LoVo (cell line): ENCODE measurements at places on chromosomes 2 and 18.

DNA sequence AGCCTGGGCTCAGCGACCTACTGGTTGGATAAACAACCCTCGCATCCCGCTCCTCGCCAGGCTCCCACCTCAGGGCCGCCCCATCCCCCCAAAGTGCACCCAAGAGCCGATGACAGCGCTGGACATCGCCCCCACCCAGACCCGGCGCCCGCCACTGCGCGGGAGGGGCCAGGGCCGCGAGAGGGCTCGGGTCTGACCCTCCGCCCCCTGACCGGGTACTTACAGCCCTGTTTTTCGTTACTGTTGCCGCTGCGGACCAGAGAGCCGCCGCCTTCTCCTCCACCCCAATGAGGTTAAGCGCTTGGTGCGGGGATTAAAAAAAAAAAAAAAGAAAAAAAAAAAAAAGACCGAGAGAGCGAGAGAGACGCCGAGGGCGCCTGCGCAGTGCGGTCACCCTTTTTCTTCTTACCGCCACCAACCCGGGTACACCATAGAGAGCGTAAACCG is at the start of gene CLASP1:
Gene CLASP1, minus strand, starts transcription at position 314 of the 447 bp plus-strand sequence. CDS start 43,567 bp downstream, outside the sequence.
- DNase-seq = peak; percentile 97

GRCh38 chr2:218075975-218076811 is 7.1 kb downstream of the RUFY4 start:
- no peak for DNase-seq

- no peak for DNase-seq
Measured at GRCh38 chr2:188596054-188596453, 304.4 kb downstream of the GULP1 start.

- DNase-seq = no peak
Measured at GRCh38 chr2:144520756-144521487, 1.0 kb upstream of the ZEB2 start.

DNA sequence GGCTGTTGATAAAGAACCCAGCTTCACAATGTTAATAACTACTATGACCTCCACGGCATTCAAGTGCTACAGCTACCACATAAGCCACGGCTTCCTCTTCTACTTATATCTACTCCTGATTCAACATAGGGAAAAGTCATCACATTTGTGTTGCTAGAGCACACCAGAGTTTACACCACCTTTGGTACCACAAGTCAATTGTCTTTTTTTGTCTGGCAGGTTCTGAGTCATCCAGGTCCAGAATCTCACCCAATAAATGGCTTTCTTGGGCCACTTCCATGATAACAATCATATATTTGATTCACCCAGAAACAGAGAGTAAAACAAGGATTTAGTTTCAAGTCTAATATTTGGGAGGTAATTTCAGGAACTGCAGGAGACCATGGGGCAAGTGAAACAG is 480.2 kb downstream of the TMX3 start:
- DNase-seq = no peak

- no peak for DNase-seq
Measured at GRCh38 chr2:159232456-159233170, 53.9 kb downstream of the WDSUB1 start.

GRCh38 chr18:69958422-69958821 is 10.7 kb upstream of the CD226 start:
- DNase-seq = no peak

DNA sequence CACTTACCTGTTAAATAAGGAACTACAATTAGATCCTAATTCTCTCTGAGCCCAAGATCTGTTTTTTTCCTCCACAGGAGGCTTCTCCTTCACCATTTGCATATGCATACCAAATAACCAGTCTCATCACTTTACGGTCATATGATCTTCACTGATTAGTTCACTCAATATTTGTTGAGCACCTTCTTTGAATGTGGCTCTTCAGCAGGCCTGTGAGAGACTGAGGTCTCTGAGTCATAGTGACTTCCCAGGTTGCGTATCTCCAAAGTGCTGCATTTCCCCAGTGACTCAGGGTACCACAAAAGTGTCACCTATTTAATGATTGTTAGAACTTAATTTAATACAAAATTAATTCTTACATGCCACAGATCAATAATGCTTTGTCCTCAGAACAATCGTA is 108.8 kb upstream of the TRIB2 start:
- no peak for DNase-seq

- DNase-seq = peak; percentile 53
Measured at GRCh38 chr2:18378020-18378653, 182.3 kb downstream of the RDH14 start.

- peak; percentile 10 for DNase-seq
Measured at GRCh38 chr18:6315517-6316331, 99.0 kb downstream of the L3MBTL4 start.

DNA sequence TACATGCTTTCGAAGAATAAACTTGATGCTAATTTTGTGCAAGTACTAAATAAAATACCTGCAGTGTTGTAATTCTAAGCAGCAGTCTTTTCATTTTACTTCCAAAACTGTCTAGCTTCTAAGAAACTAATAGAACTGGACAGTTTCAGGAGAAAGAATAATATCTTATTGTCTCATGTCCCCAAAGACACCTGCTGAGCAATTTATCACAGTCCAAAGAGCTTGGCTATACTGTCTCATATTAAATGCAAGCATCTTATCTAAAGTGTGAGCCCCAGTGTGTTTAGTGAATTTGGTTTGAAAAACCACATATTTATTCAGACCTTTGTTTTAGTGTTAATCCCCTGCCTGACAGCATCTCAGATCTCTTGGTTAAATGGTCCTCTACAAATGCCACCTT is 374.3 kb downstream of the TMX3 start:
- no peak for DNase-seq

DNA sequence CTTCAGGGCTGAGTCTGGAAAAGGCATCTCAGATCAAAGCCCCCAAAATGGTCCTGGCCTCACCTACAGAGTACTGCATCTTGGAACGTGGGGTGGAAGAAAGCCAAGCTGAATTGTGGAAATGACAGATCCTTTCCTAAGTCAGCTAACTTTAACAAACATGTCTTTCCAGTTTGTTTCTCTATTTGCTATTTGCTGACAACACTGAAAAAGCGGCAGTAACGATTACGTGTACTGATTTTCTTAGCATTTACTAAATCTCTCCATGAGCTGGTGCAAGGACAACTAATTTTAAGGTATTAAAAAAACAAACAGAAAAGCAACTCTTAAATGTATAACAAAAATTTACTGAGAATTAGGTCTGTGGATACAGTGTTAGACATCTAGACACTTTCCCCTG is 1.1 kb downstream of the HIBCH start:
- DNase-seq = no peak

DNA sequence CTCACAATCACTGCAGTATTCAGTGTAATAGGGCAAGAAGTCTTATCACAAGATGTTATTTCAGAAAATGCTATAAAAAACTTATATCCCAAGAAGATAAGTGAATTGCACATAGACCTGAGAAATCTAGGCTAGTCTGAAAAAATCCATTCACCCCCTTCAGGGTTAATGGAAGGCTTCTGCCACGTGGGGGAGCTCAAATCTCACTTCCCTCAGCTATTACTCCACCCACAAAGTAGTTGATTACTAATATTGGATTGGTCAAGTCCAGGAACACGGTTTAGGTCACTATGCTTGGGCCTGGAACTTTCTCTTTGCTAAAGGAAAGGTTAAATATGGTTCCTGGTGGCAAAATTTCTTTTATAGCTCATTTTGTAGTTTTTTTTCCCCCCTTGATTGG is 51.2 kb upstream of the ADAM23 start:
- DNase-seq = peak; percentile 34

GRCh38 chr2:128772671-128773070 is 454.0 kb upstream of the HS6ST1 start:
- DNase-seq = no peak

DNA sequence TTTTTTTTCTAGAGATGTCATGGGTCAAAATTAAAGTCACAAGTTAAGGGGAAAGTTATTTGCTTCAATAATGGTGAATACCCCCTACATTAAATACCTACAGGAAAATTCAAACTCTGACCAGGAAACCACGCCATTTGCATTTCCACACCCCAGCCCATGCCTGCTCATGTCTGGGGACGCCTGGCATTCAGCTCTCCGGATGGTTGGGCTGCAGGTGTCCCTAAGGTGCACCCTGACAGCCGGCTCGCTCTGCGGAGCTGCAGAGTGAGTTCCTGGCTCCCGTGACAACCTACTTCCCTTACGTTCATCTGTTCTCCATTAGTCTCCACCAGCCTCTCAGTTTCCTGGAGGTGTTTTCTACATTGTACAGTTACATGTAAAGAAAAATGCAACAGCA is 122.7 kb upstream of the RIOK3 start:
- no peak for DNase-seq

- DNase-seq = no peak
Measured at GRCh38 chr2:121214296-121214695, 70.7 kb downstream of the TFCP2L1 start.

DNA sequence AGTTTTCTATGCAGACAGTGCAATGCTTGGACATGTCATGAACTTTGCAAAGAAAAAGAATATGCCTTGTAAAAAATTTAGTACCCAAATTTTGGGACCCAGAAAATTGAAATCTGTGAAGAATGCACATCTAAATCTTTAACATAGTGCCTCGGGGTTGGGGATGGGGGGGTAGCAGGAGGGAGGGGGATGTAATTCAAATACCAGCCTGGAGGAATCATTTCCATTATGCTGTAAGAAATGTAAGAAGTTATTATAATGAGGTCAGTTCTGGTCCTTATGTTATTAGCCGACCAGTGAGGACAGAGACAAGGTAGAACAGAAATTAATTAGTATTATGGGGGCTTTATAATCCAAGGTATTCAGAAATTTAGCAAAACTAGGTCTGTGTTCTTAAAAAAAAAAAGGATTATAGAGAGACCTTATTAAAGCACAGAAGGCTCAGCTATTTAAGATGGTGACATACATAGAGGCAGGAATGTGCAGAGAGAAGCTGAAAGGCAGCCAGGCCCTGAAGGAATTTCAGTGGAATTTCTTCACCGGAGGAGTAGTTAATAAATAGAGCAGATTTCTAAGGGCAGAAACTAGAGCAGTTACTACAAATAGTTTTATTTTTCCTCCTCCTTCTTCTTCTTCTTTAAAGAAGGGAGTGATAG is 89.0 kb upstream of the RBMS1 start:
- DNase-seq = no peak

DNA sequence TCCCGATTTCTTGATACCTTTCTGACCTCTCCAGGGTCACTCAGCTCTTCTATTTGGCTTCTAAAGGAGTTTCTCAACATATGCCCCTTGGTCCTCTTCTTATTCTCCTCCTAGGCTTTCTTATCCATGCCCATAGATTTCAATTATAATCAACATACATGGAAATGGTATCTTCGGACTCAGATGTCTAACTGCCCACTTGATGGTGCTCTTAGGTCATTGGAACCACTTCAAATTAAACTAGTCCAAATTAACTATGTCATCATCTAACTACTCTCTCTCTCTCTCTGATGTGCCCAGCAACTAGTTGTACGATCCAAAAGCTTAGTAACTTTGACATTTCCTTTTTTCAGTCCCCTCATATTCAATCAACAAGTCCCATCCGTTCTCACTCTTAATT is 43.2 kb upstream of the GPR75 start:
- DNase-seq = no peak

- no peak for DNase-seq
Measured at GRCh38 chr2:145096582-145096981, 576.7 kb upstream of the ZEB2 start.

GRCh38 chr2:139495851-139496250 is 715.7 kb upstream of the NXPH2 start:
- DNase-seq = no peak

GRCh38 chr2:215136669-215137328 is 1.6 kb downstream of the ABCA12 start:
- DNase-seq = peak; percentile 23

DNA sequence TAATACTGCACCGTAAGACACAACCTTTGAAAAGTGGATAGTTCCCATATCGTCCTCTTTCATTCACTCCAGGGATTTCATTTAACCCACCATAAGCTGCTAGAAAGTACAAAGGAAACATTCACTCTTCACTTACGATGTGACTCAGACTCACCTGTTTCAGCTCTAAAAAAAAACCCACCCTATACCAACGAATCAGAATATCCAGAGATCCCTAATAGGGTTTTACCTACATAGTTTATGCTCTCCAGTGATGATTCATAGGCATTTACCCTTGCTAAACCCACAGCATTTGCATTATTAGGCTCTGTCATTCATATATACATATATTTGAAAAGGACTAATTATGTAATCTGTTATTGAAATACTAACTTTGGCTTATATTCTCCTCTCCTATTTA is 60.2 kb downstream of the PRPF40A start:
- DNase-seq = no peak

- no peak for DNase-seq
Measured at GRCh38 chr18:57275111-57275510, 77.2 kb upstream of the ST8SIA3 start.

- no peak for DNase-seq
Measured at GRCh38 chr18:63867368-63868125, 20.0 kb upstream of the SERPINB2 start.

DNA sequence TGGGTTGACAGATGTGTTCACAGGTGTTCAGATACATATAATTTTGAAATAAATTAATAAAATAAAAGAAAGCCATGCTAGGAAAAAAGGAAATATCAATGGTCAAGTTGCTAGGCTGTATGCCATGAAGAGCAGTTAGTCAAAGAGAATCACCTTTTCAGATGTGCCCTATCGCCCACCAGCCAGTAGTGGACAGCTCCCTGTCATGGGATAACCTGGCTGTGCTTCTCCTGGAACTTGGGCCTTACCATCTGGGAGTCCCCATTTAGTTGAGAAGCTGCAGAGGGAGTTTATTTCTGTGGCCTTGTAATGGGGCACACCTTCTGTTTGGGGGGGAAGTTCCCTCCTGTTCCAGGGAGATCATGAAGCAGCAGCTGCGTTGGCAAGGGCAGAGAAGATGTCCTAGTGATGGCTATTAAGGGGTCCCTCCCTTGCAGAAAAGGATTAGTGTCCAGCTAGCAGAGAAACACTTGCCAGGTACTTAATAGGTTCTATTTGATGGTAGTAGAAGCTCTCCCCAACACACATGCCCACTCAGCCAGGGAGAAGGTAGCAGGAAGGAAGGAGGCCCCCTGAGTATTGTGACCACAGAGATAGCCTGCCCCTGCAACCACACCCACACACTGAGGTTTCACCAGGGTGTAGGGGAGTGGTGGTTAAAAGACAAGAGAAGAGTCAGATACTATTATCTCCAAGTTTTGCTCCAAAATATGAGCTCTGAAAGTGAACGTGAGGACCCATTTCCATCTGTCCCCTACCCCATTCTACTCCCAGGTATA is 117.7 kb downstream of the B3GNT2 start:
- DNase-seq = no peak

DNA sequence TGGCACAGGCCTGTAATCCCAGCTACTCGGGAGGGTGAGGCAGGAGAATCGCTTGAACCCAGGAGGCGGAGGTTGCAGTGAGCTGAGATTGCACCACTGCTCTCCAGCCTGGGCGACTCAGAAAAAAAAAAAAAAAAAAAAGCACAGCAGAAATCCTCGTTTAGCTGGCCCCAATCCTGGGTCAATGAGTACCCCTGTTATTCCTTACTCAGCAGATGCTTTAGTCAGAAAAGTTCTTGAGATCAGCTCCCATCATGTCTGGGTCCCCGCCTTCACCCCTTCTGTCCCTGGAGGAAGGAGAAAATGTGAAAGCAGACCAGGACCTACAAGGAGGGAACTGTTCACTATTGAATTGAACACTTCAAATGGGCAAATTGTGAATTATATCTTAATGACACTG is 16.4 kb upstream of the KCNG3 start:
- no peak for DNase-seq

GRCh38 chr2:209584472-209584871 is 160.6 kb downstream of the MAP2 start:
- no peak for DNase-seq

GRCh38 chr2:101710471-101711318 is 13.2 kb downstream of the MAP4K4 start:
- DNase-seq = no peak
